ENCODE measurements at places on chromosomes 3 and 15. TPM values are rescaled to one million over a fixed set of nuclear protein-coding genes. Genes with fewer than 3 reads are reported as not detected.

DNA sequence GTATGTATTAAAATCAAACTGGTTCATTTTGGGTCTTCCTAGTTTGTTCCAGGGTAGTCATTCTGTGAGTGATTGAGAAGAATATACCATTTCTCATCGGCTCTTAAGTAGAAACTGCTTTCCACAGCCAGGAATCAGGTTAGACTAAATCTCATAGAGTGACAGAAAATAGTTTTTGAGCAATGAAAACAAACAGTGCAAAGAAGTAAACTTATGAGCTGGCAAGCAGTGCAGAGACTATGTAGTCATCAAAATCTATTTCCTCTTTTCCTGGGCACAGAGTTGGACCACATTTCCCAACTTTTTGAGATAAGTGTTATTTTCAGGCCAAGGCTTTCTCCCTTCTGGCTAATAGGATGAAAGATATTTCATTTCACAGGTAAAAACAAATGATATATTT is 66.5 kb downstream of the UBE3A start:
- ATAC-seq: no peak

DNA sequence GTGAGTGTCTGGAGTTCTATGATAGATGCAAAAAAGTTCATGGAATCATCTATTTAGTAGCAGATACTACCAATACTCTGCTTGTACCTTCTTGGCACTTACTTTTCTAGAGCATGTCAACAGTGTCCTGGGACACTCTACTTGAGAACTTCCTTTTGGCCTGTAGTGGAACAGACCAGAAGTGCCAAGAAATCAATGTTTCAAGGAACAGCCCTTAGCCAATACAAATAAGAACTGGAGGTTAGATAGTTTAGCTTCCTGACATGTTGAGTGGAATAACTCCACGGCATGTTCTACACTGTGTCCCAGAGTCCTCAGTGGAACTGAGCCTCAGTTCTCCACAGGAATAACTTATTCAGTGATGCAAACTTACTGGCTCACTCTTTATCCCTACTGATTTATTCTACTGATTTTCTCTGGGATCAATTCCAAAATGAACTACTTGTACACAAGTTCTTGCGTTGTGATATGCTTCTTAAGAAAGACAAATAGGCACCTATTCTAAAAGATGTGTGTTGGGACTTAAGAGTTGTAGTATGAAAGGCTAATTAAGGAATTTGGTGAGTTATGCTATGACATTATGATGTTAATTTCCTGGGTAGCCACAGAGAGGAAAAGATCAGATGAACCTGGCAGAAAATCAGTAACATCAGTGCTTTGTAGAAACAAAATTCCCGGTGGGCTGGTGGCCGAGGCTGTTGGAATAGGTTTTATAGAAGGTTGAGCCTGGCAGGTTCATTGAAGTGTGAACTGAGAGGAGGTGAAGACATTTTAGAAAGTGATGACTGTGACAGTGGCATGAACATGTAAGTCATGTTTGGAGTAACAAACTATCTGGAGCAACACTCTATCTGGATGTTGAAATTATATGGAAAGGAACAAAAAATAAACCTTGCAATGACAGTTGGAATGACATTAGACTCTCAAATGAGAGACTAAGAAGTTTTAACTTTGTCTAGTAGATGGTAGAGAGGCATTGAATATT is 101.8 kb upstream of the RBMS3 start:
- ATAC-seq: no peak

The GALNT15 gene
- 114 TPM for total RNA-seq

The ASB14 gene
- total RNA-seq: 0.16 TPM

- no peak for ATAC-seq
Observed at GRCh38 chr3:152444029-152444641, 175.4 kb downstream of the MBNL1 start.

DNA sequence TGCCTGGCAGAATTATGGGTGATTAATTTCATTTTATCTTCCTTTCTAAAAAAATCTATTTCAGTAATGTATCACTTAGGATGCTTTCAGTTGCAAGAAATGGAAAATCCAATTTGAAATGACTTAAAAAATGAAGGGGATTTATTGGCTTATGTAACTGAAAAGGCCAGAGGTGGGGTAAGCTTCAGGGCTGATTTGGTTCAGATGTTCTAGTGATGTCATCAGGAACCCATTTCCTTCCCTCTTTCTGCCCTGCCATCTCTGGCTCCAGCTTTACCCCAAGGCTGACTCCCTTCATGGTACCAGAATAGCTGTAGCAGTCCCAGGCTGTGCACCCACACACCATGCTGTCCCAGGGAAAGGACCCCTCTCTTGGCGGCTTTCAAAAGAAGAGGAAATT is 18.5 kb upstream of the REC114 start:
- ATAC-seq: no peak

DNA sequence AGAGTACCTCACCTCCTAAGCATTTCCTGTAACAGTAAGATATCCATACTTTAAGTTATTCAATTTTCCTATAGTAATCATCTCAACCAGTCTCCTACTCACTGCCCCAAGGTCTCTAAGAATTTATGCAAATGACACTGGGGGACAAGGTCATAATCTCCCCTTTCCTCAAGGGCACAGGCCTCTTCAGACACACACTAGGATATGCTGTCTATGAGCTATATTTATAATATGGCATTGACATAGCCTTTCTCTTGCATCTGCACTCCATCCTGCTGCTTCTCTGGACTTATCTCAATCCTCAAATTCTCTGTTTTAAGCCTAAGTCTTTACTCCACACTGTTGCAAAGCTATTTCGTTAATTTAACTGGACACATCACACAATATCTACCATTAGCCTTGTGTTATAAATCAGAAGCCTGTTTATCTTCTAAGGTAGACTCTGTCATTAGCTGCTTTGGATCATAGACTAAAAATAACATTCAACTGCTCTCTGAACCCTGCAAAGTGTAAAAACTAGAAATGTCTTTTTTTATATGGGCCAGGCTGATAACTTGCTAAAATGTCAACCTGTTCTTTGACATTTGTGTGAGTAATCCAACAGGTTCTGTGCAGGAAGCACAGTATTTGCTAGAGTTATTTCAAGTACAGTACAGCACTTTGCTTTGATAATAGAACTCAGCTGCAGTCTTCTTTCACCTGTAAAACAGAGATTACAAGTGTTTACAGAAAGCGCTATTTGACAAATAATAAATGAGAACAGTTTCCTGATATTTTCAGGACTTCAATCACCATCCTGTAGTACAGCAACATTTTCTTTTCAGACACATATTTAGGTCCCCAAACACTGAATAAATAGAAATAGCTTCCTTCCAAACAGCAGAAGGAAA is 17.8 kb upstream of the SEC62 start:
- ATAC-seq: no peak

All from gastroesophageal sphincter (tissue), 4 donors.